Upper lobe of left lung (tissue), 6 donors: ENCODE measurements at places on chromosomes 3 and 15. TPM values are rescaled to one million over a fixed set of nuclear protein-coding genes. Genes with fewer than 3 reads are reported as not detected.

The GATA2 gene
- 36.7 TPM for total RNA-seq

The FBXL2 gene
- 9.5 TPM for total RNA-seq

The CYP1A2 gene
- total RNA-seq = not detected

The RUBCN gene
- 45.3 TPM for total RNA-seq

The FBXO40 gene
- not detected for total RNA-seq

The GAP43 gene
- not detected for total RNA-seq

The SCAMP2 gene
- total RNA-seq = 145 TPM

The GPR15 gene
- total RNA-seq = not detected

The GPR149 gene
- total RNA-seq = not detected

The NANOGP8 gene
- total RNA-seq = 1.4 TPM

The DVL3 gene
- 36.5 TPM for total RNA-seq

The CCNB2 gene
- 2.8 TPM for total RNA-seq

The IL17RD gene
- 0.91 TPM for total RNA-seq

The FBXW12 gene
- total RNA-seq = not detected

The MST1R gene
- 31.2 TPM for total RNA-seq

The GOLGA8J gene
- total RNA-seq = not detected

The TIGIT gene
- total RNA-seq = 1.6 TPM

The MAP1A gene
- 2.9 TPM for total RNA-seq

The IL5RA gene
- total RNA-seq = 4.0 TPM

The ACTC1 gene
- not detected for total RNA-seq

The MRPS22 gene
- 48.3 TPM for total RNA-seq

The INKA1 gene
- 7.3 TPM for total RNA-seq

The CACNA1D gene
- total RNA-seq = 22.7 TPM

The GRK7 gene
- total RNA-seq = not detected

The ACKR2 gene
- total RNA-seq = 2.3 TPM

The GABRR3 gene
- not detected for total RNA-seq

The C3orf85 gene
- total RNA-seq = not detected

The TSPAN3 gene
- 742 TPM for total RNA-seq

The FAM162A gene
- total RNA-seq = 12.9 TPM

The CHRM5 gene
- not detected for total RNA-seq

The SNTN gene
- total RNA-seq = 36.8 TPM

The PLA2G4B gene
- 71.2 TPM for total RNA-seq

The FAM81A gene
- total RNA-seq = 0.80 TPM

The CLRN1 gene
- total RNA-seq = not detected

The CTXND1 gene
- 0.10 TPM for total RNA-seq

The TF gene
- 0.61 TPM for total RNA-seq

The DGKG gene
- 4.4 TPM for total RNA-seq

The FOXB1 gene
- not detected for total RNA-seq

The WDR73 gene
- 24.0 TPM for total RNA-seq

The COL7A1 gene
- total RNA-seq = 3.1 TPM

The LAMB2 gene
- 637 TPM for total RNA-seq
